ENCODE measurements at places on chromosomes 6 and 20. TPM values are rescaled to one million over a fixed set of nuclear protein-coding genes. Genes with fewer than 3 reads are reported as not detected.

The UBE2V1 gene
- total RNA-seq, result 124 TPM

The C6orf163 gene
- 1.8 TPM for total RNA-seq

The FAM209B gene
- 3.2 TPM for total RNA-seq

The MEP1A gene
- not detected for total RNA-seq

The SASH1 gene
- 19.9 TPM for total RNA-seq

The ZNF391 gene
- 0.60 TPM for total RNA-seq

The C6orf141 gene
- total RNA-seq, result not detected

The ZNF831 gene
- total RNA-seq, result 37.8 TPM

The CFAP206 gene
- 0.30 TPM for total RNA-seq

The INSM1 gene
- not detected for total RNA-seq

Measured in T-helper 17 cell (primary cell).